ENCODE measurements at places on chromosomes 1 and 21. TPM values are rescaled to one million over a fixed set of nuclear protein-coding genes. Genes with fewer than 3 reads are reported as not detected.

- no peak for DNase-seq
Measured at GRCh38 chr1:29481031-29481430, 244.7 kb downstream of the PTPRU start.

- DNase-seq: no peak
Measured at GRCh38 chr1:65289449-65289848, 19.9 kb upstream of the DNAJC6 start.

GRCh38 chr21:32728848-32729247 is 1.0 kb upstream of the SYNJ1 start:
- no peak for DNase-seq

GRCh38 chr21:42366292-42367010 is at the start of gene TFF1:
Gene TFF1 (minus strand): TSS chr21:42366535. CDS start chr21:42366495, 40 bp downstream.
- DNase-seq: no peak

Gene COL16A1
- total RNA-seq: 5.3 TPM
